Mucosa of descending colon (tissue), 3 donors: ENCODE measurements at places on chromosomes 6 and 20.

- no peak for DNase-seq
These were observed 74.0 kb downstream of the SOBP start for GRCh38 chr6:107563694-107564588.

- DNase-seq, result peak; percentile 18
These were observed 63.6 kb upstream of the GATA5 start for GRCh38 chr20:62539198-62540045.

- no peak for DNase-seq
These were observed 92.3 kb downstream of the SHLD1 start for GRCh38 chr20:5842465-5842864.

GRCh38 chr6:12064538-12065071 is 52.5 kb downstream of the HIVEP1 start:
- no peak for DNase-seq

GRCh38 chr20:6818033-6818808 is 50.7 kb downstream of the BMP2 start:
- DNase-seq, result no peak

GRCh38 chr6:26012061-26012460 is 49.5 kb downstream of the TRIM38 start:
- no peak for DNase-seq

DNA sequence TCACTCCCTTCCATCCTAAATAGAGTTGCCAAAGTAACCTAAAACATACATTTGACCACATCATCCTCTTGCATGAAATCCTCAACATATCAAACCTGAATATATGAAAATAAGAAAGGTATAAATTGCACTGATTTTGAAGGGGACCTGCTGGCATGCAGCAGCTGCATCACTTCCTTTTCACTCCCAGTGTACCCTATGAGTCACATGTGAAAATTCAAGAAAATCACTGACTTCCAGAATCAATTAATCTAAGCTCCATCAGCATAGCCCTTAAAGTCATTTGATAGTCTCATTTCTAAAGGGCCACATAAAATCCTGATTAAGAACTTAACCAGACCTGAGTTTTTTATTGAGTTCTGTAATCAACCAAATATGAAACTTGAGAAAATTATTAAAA is 24.3 kb downstream of the SNX14 start:
- DNase-seq, result no peak

GRCh38 chr20:51899674-51900073 is 97.4 kb upstream of the SALL4 start:
- no peak for DNase-seq

GRCh38 chr20:17952692-17953684 is 15.6 kb downstream of the SNX5 start:
- DNase-seq, result no peak

DNA sequence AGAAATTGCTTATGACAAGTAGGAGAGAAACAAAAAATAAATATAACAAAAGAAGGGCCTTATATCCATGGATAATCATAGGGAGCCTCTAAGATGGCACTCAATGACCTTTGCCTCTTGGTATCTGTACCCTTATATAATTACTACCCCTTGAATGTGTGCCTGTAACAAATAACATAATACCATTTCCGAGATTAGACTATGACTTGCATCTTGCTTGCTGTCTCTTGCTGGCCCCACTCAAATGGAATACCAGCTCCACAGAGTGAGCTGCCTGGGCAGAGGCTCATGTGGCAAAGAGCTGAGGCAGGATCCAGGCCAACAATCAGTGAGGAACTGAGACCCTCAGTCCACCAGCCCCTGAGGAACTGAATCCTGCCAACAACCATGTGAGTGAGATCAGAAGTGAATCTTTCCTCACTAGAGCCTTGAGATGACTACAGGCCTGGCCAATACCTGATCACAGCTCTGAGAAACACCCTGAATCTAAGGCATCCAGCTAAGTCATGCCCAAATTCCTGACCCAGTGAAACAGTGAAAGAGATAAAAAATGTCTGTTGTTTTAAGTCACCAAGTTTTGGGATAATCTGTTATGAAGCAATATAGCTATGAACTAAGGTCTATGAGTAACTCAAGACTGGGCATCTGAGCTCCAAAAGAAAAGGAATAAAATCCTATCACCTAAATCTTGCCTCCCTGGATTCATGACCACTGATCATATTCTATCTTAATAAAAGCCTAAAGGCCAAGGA is 5.5 kb downstream of the KATNA1 start:
- DNase-seq, result no peak

DNA sequence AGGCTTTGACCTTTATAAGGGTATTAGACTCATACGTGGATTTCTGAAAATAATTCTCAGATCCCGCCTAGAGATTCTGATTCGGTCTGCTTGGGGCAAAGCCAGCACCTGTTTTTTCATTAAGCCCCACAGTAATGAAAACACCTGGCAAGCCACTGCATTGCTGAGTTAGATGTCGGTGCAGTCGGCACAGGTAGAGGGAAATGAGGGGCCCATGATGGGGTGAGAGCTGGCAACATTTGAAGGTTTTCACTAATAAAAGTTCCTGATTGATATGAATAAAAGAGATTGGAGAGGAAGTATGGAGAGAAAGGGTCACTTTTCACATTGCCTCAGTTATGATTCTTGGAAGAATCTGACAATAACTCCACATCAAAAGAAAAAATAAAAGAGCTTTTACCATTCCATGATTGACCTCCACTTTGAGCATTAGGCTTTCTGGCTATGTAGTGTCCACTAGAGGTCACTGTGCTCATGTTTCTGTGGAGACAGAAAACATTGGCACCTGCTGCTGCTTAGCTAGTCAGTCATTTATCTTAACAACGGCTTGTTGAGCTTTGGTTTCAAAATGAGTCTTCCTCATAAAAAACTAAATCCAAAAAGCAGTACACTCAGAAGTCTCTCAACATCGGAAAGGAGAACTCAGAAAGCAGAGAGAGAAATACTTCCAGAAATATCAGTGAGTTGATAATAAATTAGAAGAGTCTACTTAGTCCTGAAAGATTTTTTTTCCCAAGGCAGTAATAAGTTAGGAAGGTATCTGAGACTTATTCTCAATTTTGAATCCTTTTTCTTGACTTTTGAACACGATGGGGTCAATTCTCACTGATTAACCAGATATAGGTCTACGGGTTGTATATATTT is 53.3 kb upstream of the KLHL31 start:
- peak; percentile 74 for DNase-seq

- no peak for DNase-seq
These were observed 20.0 kb downstream of the GINM1 start for GRCh38 chr6:149586149-149586548.
